ENCODE measurements at places on chromosomes 6 and 20.

- DNase-seq: no peak
These were observed 76.5 kb upstream of the EZR start for GRCh38 chr6:158895661-158896060.

DNA sequence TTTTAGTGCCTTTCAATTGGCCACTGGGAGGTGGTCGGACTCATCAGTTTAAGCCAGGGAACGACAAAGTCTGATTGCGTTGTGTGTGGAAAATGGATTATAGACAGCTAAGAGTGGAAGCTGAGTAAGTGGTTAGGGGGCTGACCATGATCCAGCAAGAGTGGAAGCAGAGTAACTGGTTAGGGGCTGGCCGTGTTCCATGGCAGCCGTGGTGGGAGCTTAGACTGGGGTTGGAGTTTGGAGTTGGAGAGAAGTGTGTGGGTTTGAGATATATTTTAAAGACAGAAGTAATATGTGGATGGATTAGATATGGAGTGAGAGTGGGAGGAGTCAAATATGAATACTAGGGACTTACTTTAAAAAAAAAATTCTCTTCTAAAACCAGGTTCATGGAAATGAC is 41.7 kb downstream of the LRRN4 start:
- no peak for DNase-seq

DNA sequence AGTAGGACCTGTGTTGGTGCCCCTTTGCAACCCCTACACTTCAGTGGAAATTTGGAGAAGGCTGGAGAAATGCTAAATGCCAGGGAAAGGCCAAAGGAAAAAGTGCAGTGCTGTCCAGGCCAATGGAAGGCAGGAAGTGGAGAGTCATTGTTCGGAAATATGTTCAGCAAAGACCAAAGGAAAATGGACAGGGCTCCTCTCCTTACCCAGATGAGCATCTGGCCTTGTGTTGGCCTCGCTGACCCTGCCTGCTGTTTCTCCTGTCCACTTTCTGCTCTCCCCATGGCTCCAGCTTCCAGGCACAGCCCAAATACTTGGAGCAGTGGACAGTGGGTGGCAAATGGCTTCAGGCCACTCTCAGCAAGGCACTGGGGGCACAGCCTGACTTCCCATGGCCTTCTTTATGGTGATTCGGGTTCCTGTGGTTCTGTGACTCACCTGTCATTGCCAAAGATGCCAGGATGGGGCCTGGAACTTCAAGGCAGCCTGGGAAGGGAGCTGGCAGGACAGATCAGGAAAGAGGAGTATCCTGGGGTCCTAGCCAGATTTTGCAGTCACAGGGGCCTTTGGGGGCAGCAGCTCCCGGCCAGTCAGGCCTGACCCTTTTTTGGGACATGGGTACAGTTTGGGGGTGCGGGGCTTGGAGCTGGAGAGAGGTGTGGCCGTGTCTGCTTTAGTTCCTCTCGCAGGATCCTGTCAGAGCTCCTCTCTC is 190.9 kb upstream of the SLC24A3 start:
- no peak for DNase-seq

DNA sequence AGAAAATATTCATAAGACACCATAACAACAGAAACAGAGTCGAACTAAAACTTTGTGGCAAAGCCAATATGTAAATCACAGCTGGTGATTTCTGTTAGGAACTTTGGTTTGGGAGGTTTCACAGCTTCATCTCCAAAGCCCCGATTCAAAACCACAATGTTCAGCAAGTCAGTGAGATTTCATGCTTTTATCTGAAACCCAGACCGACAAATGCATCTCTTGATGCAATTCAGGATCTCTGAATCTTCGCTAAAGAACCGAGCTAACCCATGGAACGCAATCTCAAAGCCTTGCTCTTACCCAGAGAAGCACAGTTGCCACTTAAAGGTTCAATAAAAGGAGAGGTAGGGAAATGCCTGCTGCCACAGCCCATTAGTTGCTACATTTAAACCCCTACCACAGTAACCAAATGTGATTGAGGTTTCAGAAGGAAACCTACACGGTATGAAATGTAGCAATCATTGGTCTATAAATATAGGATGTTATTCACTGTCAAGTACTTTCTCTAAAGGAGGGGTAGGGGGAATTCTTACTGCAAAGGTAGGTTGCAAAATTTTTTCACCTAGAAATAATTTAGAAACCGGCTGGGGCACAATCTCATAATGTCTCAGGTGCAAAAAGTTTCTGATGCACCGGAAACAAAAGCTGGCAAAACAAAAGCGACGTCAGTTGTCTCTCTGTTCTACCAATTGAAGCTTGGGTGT is 381.0 kb upstream of the ARID1B start:
- no peak for DNase-seq

Measured in stimulated activated naive CD4-positive, alpha-beta T cell treated with Interleukin-2 at 50 U/mL for 16 hours (primary cell).